Stimulated activated CD4-positive, alpha-beta T cell treated with anti-CD3 and anti-CD28 coated beads, Interleukin-12 subunit alpha, Interleukin-12 subunit beta, amount 100 ng/mL, for 24 hours (primary cell): ENCODE measurements at places on chromosomes 3 and 15.

DNA sequence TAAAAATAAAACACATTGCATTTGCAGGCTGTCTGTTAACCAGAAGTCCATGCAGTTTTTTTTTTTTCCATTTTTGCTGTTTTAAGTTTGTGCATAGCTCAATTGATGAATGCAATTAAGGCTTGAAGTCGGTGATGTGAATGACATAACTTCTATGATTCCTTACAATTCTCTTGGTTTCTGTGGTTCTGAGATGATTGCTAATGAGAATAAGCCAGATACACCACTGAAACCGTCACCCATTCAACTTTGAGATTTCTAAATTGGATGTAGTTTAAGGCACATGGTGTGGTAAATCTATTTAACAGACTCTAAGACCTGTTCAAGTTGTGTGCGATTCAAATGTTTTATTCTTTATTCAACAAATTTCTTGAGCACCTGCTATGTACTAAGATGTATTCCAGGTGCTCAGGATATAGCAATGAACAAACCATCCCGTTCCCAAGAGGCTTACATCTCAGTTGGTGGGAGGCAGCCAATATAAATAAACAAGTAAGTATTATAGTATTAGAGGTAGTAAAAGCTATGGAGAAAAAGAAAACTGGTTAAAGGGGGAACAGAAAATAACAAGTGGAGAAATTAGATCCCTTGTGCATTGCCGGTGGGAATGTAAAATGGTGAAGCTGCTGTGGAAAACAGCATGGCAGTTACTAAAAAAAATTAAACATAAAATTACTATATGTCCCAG, 4.0 kb downstream of the ITPR1 start:
- no peak for DNase-seq

GRCh38 chr15:73851689-73852088, 21.7 kb upstream of the TBC1D21 start:
- peak; percentile 10 for DNase-seq

DNA sequence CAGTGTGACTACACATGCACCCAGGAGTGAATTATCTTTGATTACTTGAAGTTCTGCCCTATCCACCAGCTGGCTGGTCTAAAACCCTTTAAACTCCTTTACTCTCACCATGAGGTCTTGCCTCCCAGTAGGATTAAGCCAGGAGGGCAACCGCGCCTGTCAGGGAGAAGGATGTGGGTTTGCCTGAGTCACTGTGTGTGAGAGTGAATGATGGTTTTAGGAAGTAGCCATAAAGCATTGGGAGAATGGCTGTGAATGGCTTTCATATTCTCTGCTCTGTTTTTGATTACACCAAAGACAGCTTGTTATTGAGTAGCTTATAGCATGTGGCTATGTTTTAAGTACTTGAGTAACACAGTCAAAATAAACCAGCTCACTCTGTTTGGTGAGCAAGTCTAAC, 637.7 kb upstream of the TBL1XR1 start:
- no peak for DNase-seq

- no peak for DNase-seq
These were observed 120.3 kb downstream of the ARRDC4 start for GRCh38 chr15:98080791-98081190.

GRCh38 chr15:81229586-81229985, 32.9 kb downstream of the IL16 start:
- DNase-seq = no peak

- DNase-seq = no peak
These were observed 28.5 kb downstream of the BTD start for GRCh38 chr3:15629860-15630597.

DNA sequence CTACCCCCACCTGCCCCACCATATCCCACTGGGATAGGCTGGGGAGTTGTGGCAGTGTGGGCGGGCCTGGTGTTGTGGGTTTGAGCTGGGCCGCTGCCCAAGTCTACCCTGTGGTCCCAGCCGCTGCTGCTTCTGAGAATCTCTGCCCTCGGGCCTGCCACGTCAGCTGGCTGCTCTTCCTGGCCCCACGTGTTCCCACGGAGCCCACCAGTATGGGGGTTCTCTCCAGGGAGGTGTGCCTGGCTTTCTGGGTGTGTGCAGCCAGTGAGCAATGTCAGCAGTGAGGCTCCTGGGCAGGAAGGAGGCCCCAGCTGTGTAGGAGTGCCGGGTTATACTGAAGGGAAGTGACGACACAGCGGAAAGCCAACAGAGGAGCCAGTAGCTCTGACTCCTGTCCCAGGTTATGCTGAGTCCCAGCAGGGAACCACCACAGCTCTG, 10.5 kb downstream of the GNAI2 start:
- DNase-seq = peak; percentile 81

- DNase-seq = no peak
These were observed 345.6 kb upstream of the THBS1 start for GRCh38 chr15:39235084-39235795.

DNA sequence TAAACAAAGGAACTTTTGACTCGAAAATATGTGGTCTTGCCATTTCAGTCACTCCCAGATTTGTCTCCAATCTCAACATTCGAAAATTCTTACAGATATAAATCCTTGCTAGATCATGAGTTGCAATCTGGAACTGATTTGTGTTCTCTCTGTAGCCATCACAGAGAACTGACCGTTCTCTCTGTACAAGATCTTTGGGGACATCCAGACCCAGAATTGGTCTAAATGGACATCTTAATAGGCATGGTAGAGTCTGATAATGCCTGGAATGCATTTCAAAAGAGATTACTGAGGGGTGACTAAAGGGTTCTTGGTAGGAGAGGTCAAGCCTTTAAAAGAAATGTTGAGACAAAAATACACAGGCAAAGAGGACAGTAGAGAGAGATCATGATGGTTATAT, 7.2 kb upstream of the MEF2A start:
- DNase-seq = no peak

DNA sequence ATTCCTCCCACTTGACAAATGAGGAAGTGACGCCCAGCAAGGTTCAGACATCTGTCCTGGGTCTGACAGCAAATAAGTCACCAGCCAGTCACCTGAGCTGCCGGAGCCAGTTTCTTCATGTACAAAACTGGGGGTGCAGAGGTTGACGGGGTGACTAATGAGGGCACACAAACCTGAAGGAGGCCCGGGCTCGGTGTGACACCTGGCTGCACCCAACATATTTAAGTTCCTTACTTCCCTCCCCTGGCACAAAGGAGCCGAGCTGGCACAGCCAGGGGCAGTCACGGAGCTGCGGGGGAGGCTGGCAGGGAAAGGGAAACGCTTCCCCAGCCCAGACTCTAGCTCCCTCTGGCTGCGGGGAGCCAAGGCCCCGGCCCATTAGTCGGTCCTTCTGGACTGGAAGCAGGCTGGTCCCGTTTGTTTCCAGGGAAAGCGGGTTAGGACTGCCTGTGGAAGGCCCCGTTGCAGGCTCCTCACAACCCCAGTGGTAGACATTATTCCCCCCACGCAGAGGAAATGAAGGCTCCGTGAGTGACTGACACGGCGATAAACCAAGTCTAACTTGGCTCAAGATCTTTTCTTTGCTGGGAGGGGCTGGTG, 2.3 kb downstream of the FBXL22 start:
- peak; percentile 27 for DNase-seq

DNA sequence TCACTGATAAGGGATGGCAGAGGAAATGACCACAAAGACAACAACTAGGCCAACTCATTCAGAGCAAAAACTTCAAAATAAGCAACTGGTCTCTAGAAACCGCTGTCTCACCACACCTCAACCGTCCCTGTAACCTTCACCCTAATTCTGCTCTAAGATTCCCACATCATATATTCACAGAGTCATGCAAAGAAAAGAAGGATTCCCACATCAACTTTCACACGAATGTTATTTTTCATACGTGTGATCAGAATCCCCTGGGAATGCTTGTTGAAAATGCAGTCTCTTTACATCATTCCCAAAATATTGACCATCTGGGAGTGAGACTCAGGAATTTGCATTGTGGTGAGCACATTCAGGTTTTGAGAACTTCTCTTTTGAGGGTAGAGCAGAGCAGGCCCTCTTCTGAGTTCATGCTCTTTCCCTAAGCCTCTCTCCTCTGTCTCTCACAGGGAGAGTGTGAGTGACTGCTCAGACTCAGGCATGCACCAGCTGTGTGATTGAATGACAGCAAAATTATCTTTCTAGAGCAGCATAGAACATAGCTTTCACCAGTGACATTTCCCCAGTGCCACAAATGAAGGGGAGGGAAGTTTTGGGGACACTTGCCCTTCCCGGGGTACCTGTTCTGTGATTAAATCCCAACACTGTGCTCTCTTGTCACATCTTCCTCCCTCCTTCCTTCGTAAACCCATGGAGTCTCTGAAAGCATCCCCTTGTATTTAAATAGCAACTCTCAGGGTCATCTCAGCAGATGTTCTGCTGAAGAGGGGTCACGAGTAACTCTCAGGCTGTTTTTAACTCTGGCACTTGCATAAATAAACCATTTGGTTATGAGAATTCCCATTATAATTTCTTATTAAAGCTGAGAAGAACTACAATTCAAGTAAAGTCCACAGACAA, 170.9 kb downstream of the PLCL2 start:
- no peak for DNase-seq

DNA sequence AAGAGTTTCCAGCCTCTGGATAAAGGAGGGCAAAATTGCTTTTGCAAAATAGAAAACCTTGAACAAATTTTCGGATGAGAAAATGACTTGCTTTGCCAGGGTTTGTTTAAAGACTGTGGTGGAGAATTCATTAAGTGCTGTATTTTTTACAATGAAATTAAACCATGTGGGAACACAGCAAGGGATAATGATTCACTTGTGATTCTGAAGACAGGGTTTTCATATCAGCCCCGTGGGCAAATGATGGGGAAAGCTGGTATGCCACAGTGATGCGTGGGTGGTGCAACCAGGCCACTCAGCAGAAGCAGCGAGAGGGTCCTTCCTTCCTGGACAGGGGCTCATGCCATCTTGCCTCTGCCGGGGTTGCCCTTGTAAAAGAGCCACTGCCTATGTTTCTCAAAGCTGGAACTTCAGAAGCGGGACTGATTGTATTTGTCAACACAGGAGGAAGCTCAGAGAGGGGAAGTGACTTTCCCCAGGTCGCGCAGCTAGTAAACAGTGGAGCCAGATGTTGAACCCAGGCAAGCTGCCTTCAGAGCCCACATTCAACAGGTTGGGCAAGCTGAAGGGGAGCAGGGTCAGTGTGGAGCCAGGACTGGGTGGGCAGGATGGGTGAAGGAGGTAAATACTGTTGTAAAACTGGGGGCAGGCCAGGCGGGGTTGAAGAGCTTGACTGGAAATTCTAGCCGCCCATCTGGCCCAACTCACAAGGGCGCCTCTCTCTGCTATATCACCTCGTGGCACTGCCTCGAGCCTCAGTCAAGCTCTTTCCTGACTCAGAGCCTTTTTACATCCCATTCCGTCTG, 79.1 kb downstream of the TOP2B start:
- DNase-seq = no peak

DNA sequence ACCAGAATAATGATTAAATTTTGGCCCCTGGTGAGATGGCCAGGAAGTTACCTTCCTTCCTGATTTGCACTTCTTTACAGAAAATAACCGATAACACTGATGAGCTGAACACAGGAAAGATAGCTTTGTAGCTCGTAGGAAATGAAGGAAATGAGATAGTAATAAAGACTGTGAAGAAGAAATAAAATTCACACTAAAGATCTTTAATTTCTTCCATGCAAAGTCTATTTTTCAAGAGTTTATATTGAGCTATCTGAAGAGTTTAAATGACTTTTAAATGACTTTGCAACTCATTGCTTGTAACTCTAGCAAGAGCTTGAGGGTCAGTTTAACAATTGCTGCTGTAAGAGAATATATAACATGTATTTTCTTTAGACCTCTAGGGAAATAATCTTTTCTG, 543.0 kb downstream of the UNC13C start:
- DNase-seq = no peak

GRCh38 chr15:75835990-75836958, 7.0 kb upstream of the UBE2Q2 start:
- no peak for DNase-seq

DNA sequence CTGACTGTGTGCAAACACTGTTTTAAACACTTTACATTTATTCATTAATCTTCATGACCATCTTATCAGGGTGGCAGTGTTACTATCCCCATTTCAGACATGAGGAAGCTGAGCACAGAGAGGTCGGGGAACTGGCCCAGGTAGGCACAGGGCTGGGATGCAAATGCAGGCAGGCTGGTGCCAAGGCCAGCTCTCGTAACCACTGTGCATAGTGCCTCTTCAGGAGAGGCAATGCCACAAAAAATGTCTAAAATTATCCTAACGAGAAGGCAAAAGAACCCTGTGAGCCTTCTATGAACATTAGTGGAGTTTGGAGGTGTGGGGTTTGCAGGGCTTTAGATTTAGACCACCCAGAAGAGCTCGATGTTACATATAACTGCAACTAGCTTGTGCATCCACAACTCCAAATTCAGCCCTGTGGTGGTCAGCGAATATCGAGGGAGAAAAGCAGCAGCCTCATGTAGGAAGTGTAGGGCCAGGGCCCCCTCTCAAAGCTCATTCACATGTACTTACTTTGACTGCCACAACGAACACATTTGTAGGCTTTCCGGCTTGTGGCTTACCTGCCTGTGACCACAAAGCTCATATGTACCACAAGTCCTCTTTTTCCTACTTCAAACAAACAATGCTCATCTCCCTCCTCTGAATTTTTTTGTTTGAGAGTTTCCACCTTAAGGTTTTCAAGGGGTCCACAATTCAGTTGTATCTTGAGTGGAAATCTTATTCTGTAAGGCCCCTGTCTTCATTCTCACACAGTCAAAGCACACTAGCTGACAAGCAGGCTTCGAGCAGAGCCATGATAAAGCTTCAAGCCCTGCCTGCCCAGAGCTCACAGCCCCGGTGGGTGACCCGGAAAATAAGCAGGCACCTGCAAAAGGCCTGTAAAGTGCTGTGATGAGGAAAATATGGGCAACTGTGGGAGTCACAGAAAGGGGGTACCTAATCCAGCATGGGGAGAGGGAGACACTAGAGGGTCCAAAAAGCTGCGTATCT, 722.9 kb upstream of the CFAP20DC start:
- no peak for DNase-seq

- no peak for DNase-seq
These were observed 63.1 kb downstream of the ARNT2 start for GRCh38 chr15:80467311-80467714.

- DNase-seq = no peak
These were observed 81.7 kb downstream of the CD47 start for GRCh38 chr3:108008931-108009639.

- no peak for DNase-seq
These were observed 48.8 kb downstream of the CD86 start for GRCh38 chr3:122103821-122104514.
